AG08395 (cell line): ENCODE measurements at places on chromosomes 3 and 15.

DNA sequence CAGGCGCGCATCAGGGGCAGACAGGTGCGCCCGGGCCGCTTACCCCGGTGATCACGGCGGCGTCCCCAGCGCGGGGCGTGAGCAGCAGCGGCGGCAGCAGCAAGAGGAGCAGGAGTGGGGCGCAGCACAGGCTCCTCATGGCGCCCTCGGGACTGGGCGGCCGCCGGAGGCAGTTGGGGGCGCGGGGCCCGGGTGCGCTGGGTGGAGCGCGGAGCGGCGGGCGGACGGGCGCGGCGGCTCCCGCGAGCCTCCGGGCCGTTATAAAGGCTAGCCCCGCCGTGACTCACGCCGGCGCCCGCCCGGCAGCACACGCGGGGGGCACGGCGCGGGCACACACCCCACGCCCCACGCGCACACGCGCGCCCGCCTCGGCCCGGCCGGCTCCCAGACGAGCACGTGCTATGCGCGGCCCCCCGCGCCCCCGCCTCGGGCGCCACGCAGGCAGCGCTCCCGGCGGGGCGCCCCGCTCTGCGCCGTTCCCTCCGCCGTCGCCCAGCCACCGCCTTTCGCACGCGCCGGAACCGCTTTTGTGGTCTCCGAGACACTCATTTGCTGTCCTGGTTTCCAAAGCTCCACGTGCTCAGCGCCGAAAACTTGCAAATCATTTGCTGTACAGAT is at the start of gene PROK2:
PROK2 (minus strand) TSS at position 235 of the 618 bp plus-strand sequence; CDS start at position 139, 96 bp downstream.
- DNase-seq: peak; percentile 10

- no peak for DNase-seq
These were observed 460.0 kb upstream of the RARB start for GRCh38 chr3:24968036-24968435.

GRCh38 chr3:138638641-138639040 is 30.1 kb downstream of the FAIM start:
- DNase-seq: no peak

- no peak for DNase-seq
These were observed 12.6 kb upstream of the GOLGA6L7 start for GRCh38 chr15:28861031-28861534.

- no peak for DNase-seq
These were observed 27.3 kb downstream of the ACSBG1 start for GRCh38 chr15:78207110-78207458.

DNA sequence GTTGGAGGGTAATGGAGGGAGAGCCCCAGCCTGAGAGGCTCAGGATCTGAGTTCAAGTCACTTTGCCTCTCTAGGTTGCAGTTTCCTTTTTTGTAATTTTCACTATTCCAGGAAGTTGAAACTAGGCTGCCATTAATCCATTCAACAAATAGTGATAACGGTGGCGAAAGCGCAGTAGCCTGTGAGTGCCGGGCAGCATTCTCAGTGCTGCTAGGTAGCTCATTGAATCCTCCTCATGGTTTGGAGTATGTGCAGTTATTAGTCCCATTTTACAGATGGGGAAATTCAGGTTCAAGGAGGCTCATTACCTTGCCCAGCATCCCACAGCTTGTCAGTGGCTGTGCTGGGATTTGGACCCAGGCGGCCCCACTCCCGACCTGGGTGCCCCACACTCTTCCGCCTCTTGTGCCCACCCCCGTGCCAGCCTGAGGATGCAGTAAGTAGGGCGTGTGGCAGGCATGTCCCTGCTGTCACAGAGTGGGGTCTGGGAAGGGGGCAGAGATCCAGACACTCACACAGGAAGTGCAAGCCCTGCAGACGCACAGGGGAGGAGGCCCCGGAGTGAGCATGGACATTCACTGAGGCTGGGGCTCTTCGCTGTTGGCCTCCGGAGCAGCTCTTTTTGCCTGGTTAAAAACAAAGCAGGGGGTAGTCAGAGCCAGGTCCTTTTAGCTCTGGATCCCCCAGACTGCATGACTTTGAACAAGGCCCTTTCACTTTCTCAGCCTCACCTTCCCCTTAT is 58.8 kb downstream of the SLC6A6 start:
- no peak for DNase-seq
